ENCODE measurements at places on chromosomes 7 and 10.

- DNase-seq, result no peak
Measured at GRCh38 chr7:151725844-151726651, 150.9 kb downstream of the PRKAG2 start.

DNA sequence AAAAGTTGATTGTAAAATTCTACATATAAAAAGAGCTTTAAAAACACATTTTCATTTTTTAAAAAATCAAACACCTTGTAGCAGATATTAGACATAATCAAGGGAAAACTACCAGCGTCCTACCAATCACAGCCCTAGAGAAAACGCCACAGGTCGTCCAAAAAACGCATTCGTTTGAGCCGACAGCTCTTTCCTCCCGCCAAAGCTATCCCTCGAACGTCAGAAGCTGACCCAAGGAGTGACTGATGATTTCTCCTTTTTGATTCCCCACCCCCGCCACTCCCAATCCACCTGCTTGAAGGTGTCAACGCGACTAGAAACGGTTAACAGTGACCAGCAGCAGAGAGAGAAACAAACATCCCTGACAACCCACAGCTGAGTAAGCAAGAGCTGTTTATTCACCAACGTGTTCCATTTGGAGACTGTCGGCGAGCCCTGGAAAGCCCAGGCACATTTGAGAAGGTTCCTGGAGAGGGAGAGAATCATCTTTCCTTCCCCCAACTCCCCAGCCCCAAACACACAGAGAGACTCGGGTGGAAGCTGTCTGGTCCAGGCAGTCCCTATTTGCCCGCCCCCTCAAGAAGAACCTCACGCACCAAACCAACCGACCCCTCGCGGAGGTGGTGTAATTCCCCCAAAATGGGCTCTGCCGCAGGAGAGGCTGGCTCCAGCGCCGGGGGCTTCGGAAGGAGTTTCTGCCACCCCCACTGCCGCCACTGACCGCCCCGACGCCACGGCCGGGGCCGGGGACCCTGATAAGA lies 622 bp downstream of the CPEB3 start:
- no peak for DNase-seq

- DNase-seq, result no peak
Measured at GRCh38 chr7:158238616-158239289, 348.9 kb downstream of the PTPRN2 start.

- DNase-seq, result no peak
Measured at GRCh38 chr10:70054902-70055301, 2.3 kb downstream of the MACROH2A2 start.

DNA sequence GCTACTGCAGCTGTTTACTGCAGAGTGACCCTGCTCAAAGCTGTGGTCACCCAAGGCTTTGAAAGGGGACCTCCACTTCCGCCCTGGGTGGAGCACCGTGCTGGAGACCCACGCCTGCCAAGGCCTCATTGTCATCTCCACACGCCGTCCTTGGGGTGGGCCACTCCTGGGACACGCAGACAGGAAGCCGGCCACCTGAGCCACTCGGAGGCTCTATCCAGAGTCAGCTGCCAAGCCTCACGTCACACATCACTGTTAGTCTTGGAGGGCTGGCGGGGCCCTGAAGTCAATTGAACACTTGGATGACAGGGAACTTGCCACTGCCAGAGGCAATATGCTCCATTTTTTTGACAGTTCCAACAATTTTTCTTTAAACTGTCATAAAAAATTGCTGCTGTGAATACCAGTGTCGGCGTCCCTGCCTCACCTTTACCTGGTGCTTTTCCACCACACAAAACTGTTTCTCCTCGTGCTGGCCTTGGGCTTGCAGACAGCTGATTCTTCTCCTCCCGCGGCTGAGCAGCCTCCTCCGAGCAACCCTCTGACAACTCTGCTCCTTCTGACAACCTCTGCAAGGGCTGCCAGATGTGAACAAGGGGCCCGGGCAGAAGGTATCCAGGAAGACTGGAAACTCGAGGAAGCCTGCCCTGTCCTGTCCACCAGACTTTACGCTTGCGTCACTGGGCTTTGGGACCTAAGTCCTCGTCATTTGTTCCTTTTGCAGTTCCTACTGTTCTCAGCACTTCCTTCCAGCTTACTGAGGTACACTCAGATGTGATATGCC lies 81.9 kb downstream of the EGFR start:
- DNase-seq, result peak; percentile 54

DNA sequence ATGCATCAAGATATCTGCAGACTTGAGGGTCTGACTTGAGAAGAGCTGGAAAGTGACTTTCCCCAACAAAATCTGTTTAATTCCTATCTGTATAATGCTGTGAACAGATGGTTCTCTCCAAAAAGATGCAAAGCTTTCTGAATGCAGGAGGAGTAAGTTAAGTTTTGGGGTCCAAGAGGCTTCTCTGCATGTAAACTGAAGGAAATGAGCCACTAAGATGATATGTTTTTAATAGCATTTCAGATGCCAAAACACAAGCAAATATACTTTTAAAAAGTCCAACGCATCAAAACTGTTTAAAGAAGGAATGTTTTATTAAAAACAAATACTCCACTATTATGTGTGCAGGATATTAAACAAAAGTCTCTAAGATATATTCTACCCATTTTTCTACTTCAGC lies 137.0 kb downstream of the STRA8 start:
- no peak for DNase-seq

GRCh38 chr7:15837306-15837950 lies 150.9 kb upstream of the MEOX2 start:
- no peak for DNase-seq

DNA sequence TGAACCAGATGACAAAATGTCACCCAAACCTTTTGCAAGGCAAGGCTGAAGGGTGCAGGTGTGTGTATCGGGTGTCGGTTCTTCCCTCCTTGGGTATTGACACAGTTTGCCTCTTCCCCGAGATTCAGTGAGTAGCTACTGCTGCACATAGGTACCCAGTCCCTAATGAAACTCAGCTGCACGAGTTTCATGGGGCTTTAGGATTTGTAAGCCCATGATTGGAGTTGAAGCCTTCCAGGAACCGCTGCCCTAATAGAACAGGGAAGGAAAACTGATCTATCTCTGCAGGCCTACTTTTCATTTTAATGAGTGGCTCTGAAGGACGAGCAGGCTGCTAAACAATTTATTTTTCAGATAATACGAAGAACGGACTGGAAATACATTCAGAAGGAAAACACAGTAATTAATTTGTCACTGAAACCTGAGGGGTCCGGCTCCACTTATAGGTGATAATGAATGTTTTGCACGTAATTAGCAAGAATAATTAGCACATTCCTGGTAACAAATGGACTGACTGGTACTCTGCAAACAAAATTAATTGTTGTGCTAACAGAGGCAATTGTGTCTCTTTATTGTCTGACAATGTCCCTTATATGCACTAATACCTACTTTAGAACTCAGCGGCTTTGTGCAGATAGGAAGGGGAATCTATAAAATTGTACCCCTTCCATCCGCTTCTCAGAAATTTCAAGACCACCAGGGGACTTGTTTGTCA lies 49.6 kb upstream of the FZD8 start:
- DNase-seq, result no peak

- no peak for DNase-seq
Measured at GRCh38 chr10:62554632-62555199, 180.5 kb downstream of the ZNF365 start.

DNA sequence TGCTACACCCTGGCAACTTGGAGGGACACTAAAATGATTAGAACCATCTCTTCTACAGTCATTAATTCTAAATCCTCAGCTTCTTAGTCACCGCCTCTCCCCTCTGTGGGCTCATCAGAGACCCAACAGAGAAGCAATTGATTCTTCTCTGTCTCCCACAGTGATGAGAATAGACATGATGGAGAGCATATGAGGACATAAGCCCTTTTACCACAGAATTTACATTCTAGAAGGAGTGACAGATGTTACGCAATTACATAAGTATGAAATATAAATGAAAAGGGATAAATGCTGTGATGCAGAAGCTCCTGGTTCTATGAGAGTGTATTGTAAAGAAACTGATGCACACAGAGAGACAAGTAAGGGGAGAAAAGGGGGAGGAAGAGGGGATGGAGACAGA lies 18.1 kb upstream of the ABCB5 start:
- DNase-seq, result no peak

GRCh38 chr10:75395932-75396630 lies 5.5 kb downstream of the ZNF503 start:
- peak; percentile 32 for DNase-seq

DNA sequence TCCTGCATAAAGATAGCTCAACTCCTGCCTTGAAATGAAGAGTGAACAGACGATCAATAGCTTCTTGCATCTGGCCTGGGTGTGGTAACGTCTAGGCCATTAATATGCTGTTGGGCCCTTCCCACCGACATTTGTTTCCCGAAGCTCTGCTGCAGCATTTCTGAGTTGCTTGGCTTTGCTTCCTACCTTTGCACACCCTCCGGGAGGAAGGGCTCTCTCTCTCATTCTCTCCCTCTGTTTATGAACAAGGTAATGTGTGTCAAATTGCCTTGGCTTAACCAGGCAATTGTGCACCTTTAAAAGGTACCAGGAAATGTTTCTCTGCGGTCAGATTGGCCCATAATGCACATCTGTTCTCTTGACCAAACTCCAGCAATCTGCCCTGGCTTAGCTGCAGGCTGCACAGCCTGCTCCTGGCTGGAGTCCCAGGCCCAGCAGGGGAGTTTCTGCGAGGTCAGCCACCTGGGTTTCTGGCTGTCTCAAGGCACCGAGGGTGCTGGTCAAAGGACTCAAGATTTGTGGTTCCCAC lies 223.7 kb downstream of the SNX10 start:
- DNase-seq, result no peak

- no peak for DNase-seq
Measured at GRCh38 chr10:48289501-48290238, 15.2 kb upstream of the FRMPD2 start.

DNA sequence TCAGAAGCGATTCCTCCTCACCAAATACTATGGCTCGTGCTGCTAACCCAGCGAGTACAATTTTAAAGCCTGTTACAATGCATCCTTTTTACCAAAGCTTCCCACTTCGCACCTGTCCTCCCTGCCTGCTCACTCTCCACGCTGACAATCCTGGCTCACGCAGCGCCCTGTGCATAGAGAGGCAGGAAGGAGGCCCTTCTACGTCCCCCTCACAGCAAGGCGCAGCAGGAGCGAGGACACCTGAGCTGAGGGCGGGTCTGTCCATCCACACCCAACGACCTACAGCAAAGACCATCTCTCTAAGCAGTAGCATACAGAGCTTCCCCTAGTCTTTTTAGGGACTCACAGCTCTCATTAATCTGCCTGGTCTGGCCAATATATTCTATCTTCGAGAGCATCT lies 46.0 kb downstream of the MKI67 start:
- no peak for DNase-seq

DNA sequence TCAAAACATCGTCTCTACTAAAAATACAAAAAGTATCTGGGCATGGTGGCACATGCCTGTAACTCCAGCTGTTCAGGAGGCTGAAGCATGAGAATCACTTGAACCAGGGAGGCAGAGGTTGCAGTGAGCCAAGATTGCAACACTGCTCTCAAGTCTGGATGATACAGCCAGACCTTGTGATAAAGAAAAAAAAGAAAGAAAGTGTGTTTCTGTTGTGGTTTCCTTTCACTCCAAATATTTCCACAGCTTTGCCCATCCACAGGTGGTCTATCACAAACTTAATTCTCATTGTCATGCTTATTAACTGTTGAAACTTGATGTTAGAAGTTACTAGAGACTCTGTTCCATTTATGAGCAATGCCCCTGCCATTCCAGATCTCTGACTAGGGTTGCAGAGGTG lies 316.0 kb upstream of the SEMA3C start:
- DNase-seq, result no peak

DNA sequence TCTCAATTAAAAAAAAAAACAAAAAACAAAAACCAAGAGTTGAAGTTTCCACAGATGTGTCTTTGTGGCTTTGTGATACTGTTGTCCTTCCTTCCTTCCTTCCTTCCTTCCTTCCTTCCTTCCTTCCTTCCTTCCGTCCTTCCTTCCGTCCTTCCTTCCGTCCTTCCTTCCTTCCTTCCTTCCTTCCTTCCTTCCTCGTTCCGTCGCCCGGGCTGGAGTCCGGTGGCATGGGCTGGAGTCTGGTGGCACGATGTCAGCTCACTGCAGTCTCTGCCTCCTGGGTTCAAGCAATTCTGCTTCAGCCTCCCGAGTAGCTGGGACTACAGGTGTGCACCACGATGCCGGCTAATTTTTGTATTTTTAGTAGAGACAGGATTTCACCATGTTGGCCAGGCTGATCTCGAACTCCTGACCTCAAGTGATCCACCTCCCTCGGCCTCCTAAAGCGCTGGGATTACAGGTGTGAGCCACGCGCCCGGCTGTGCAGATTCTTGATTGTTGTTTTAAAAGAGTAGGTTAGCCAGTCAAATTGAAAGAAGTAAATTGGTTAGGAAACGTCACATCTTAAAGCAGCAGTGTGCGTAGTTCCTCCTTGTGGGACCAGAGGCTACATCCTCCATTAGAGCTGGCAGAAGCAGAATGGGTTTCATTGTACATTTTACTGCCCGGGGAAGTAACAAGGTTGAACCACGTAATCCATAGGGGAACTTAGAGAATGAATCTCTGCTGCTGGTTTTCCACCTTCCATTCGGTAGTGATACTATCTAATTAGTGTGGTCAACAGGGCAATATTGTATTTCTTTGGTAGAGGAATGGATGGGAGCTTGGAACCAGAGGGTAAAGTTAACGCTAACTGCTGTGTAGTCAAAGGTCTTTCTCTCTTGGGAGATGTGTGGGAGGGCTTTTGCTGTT lies 20.6 kb downstream of the DNAJB6 start:
- no peak for DNase-seq

DNA sequence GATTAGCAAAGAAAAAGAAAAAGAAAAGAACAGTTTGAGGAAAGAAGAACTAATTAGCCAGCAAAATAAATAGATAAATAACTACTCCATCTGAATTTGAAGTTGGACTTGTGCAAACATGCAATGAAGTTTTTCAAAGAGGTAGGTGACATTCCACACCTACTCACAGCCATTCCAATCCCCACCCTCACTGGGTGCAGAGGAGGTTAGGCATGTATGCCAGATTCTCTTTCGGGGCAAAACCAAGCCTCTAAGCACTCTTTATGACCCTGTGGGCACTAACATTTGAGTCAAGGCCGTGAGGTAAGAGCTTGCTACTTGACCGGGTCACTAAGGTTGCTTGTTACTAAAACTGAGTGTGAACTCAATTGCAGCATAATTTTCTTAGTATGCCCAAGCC lies 108.4 kb upstream of the SEMA3A start:
- no peak for DNase-seq

- DNase-seq, result no peak
Measured at GRCh38 chr7:122616951-122617350, 82.0 kb downstream of the RNF133 start.

DNA sequence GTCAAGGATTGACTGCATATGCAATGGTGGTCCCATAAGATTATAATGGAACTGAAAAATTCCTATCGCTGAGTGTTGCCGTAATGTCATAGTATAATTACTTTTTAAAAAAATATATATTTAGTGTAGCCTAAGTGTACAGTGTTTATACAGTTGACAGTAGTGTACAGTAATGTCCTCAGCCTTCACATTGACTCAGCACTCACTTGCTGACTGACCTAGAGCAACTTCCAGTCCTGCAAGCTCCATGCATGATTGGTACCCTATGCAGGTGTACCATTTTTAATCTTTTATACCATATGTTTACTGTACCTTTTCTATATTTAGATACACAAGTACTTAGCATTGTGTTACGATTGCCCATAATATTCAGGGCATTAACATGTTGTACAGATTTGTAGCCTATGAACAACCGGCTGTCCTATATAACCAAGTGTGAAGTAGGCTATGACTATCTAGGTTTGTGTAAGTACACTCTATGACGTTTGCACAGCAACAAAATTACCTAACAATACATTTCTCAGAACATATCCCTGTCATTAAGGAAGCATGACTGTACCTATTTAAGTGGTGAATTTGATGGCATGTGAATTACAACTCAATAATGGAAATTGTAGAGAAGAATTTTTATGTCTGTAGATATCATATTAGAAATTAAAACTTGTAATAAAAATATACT lies 40.9 kb downstream of the CCNY start:
- no peak for DNase-seq
